ENCODE measurements at places on chromosomes 3 and 15.
A peak's percentile ranks its signal among the peaks of the same experiment; 100 is the strongest.

GRCh38 chr15:65286704-65287519 is at the start of gene PARP16:
Gene PARP16 (minus strand): TSS chr15:65286883. CDS start chr15:65286426, 457 bp downstream.
- peak; percentile 89 for DNase-seq

DNA sequence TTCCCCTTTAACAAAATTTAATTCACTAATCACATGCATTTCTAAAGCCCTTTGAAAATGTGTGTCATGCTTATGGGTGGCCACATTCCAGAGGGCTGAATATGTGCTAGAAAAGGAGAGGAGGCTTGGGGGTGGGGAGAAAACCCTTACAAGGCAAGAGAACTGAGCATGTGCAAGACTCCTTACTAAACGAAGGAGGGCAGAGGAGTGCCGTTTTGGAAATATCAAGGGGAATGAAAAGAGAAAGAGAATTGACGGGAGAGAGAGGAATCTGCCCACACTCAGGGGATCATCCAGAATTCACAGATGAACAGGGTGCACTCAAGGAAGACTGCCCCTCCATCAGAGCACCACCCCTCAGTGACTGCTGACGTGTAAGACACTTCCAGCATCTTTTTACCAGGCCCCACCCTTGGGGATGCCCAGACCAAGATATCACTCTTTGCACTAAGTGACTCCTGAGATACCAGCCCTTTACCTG is 37.9 kb upstream of the TSC22D2 start:
- no peak for DNase-seq

DNA sequence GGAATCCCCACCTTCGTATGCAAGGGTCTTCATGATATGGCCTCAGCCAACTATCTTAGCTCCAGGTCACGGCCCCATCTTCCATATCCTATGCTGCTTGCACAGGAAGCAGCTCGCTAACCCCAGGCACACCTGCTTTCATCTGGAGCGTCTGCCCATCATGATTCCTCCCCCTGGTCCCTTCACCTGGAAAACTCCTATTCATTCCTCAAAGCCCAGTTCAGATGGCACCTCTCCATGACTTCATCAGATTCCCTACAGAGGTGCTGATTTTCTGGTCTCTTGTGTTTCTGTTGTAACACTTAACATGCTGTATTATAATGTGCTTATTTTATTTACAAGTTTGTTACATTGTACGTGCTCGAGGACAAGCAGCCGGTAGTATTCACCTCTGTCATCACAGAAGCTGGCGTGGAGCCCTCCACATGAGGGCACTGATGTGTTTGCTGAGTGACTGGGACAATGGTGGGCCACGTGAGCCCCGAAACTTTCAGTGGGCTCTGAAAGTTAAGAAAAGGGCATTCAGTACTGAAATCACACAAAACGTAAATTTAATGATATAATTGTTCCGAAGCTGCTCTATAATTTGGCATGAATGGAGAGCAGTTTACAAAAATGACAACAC is 16.2 kb downstream of the MUC20 start:
- no peak for DNase-seq

DNA sequence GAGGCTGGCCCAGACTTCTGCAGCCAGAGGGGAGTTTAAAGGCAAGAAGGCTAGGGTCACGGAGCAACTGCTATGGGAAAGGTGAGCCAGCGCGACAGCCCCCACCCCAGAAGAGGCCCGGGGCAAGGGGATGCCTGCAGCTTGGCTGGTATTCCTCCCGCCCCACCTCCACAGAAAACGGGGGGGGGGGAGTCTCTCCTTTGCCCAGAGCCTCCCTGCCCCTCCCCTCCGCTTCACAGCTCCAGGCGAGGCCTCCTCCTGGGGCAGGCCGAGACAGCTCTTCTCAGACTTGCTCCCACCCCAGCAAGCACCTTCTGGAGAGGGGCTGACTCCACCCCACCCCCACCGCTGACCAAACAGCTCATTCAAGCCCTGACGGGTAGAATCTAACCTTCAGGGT is 13.4 kb downstream of the ANP32A start:
- no peak for DNase-seq

DNA sequence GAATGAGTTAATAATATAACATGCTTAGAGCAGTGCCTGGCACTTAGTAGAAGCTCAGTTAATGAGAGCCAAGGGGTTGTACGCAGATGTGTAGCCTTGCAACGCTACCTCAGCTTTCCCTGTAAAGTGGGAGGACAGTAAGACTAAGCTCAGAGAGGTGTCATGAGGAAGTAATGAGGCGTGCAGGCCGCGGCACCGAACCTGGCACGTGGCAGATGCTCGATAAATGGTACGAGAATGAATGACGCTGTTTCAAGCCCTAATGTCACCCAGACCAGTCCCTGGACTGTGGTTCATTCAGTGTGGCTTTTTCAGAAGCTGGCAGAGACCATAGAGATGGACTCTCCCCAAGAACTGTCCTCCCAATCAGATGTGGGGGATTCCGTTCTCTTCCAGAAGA is 21.2 kb downstream of the GRIP2 start:
- no peak for DNase-seq

DNA sequence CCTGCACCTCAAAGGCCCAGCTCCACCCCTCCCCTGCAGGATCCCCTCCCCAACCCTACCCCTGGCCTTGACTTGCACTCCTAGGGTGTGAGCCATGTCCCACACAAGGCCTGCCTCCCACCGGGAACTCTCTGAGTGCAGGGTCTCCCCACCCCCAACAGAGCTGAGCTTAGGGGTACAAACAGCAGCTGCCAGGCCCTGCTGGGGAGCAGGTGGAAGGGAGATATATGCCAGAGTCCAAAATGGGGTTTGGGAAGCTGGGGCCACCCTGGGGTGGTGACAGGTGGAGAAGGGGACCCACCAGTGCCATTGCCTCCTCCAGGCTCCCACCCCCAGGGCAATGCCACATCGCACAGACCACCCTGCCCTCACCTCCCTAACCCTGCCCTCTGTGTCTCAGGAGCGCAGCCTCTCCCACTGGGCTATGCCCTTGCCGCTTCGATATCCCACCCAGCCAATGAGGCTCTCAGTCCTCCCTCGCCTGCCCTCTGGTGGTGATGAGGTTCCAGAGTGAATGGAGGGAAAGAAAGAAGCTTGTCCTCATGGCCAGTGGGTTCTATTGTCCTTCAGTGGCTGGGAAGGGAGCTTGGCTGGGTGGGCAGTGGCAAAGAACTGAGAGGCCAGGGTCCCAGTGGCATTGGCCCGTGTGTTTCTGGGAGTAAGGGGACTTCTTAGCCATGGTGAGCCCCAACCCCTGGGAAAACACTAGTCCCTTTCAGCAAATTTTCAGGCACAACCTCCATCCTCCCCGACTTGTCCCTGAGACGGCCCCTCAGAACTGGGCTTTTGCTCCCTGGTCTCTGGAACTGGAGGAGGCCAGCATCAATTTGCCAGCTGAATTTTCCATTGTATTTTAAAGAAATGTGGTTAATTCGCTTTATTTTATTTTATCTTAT is 46.8 kb downstream of the CYP11A1 start:
- DNase-seq, result no peak

- no peak for DNase-seq
Observed at GRCh38 chr3:14623569-14624051, 28.0 kb upstream of the CCDC174 start.

DNA sequence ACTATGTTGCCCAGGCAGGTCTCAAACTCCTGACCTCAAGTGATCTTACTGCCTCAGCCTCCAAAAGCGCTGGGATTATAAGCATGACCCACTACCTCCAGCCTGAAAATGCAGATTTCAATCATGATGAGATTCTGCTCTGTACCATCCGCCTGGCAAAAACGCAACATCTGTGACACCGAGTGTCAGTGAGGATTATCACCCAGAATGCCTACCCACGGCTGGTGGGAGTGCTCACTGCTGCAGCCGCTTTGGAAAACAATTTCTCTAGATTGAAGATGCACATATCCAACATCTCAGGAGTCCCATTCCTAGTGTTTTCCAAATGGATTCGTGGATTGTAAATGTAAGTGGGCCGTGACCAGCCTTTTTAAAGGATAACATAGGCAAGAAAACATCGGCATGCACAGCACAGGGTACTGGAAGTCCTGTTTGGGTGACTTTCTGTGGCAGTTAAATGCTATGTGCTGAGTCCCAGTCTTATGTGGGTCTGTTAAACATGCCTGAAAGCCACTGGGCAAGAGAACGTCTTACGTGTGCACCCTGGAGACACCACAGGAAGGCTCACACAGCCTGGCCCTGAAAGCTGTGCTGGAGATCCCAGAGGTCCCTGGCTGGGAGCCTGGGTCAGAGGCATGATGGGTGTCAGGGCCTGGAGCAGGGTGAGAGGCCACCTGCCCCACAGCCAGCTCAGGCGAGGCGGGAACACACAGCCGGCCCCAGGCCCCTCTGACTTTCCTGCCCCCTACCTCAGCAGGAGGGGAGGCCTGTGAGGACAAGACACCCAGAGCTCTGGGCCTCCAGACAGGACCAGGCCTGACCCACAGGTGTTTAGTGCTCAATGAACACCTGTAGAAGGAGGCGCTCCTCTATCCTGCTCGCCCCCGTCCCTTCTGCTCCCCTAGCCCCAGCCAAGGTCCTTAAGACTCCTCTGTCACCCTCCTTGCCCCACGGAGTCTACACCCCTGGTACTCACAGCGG is 918 bp downstream of the PRSS50 start:
- no peak for DNase-seq

DNA sequence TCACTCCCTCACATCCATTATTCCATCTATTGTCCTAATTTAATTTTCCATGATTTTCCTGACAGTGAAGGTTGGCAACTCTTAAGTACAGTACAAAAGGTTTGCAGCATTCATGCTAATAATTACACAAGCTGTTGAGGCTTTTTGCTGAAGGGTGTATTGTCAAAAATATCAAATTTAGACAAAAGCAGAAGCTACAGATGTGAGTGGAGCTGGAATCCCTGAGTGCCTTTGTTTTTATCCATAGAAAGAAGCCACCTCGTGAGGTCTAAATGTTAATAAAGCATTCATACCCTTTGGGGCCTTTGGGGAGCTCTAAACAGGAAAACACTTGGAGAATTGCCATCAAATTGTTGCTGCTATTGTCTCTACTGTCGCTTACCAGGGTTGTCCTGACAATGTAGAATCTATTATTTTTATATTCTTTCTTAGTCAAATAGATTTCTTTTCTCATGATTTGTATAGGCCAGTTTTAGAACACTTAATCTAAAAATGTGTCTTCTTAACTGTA is 185.8 kb upstream of the ROBO1 start:
- DNase-seq, result no peak

DNA sequence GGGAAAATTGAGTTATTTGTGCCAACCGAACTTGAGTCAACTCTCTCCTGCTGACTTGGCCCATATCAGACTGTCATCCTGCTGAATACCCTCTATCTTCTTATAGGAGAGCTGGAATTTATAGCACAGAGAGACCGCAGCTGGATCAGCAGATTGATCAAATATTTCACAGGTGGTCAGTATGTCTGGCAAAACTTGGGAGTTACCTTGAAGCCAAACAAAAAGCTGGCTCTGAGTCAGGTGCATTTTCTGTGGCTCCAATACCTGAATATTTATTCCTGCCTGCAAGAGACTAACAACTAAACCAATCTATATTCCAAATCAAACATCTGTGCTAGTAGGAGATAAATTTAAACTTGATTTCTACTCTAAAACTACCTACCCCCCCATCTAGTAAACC is 752.1 kb upstream of the ALCAM start:
- DNase-seq, result no peak

DNA sequence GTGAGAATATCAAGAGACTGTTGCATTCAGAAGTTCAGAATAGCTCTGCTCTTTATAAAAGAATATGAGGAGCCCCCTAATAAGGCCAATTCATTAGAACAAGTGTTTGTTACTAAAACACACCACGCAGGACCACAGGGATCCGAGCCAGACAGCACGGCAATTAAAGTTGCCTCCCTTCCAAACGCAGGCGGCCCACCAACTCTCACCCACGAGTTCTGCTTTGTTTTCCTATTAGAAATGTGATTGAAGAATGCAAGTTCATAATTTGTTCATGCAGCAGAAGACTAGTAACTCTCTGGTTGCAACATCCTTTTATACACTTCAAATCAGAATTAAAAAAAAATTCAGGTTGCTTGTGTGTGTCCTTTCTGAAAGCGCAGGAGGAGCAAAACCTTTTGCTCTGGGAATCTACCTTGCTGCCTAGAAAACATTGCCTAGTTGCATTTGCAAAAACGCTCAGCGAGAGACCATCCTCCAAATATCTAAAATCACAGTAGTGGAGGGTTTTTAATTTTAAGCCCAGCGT is 1044.1 kb upstream of the NR2F2 start:
- no peak for DNase-seq

GRCh38 chr3:122271246-122271898 is 53.7 kb upstream of the CSTA start:
- DNase-seq, result no peak

GRCh38 chr15:58546066-58546591 is 114.3 kb downstream of the LIPC start:
- DNase-seq, result no peak

DNA sequence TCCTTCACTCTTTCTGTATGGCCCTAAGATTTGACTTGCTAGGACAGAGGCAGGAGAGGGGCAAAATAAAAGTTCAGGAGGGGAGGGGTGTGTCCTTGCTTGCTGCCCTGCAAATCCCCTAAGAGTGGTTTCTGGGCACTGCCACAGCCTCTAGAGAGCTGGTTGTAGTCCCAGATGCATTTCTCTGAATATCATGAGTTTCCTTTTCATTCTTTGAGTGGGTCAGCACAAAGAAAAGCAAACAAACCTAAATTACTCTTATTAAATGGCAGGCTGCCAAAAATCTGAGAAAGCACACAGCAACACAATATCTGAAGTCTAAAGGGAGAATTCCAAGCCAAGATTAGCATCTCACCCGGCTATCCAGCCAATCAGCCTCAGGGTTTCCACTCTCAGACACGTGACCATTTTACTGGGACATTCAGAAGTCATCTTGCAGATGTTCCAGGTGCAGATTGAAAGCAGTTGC is 919.3 kb downstream of the TUSC7 start:
- DNase-seq, result no peak

DNA sequence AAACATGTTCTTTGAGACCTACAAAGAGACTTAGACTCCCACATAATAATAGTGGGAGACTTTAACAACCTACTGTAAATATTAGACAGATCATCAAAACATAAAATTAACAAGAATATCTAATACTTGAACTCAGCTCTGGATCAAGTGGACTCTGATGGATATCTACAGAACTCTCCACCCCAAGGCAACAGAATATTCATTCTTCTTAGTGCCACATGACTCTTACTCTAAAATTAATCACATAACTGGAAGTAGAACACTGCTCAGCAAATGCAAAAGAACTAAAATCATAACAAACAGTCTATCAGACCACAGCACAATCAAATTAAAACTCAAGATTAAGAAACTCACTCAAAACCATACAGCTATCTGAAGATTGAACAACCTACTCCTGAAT is 15.9 kb upstream of the PLSCR2 start:
- DNase-seq, result no peak

- no peak for DNase-seq
Observed at GRCh38 chr3:53150247-53151085, 10.5 kb upstream of the PRKCD start.

All from activated CD4-positive, alpha-beta T cell treated with anti-CD3 and anti-CD28 coated beads for 4 hours (primary cell).